Stimulated activated CD4-positive, alpha-beta T cell treated with anti-CD3 and anti-CD28 coated beads, TNF-alpha, amount 100 ng/mL, for 48 hours (primary cell): ENCODE measurements at places on chromosomes 5 and 9.

DNA sequence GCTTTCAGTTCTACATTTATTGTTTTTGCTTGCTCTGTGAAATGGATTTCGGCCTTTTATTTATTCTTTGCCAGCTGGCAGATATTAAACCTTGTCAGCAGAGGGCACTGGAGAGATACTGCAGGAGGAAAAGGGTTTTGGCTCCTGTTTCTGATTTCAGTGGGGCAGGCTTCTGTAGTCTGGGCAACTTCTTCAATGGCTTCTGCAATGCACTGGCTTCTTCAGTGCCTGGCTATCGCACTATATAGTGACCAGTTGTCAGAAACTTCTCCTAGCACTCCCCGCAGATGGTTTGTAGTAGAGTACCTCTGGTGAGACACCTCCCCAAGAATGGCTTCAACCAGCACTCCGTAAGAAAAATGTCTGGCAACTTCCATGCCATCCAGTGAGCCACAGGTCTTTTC lies 3.2 kb upstream of the NFX1 start:
- no peak for DNase-seq

- no peak for DNase-seq
Measured at GRCh38 chr9:124776954-124777648, at the start of gene OLFML2A. OLFML2A (plus strand) TSS chr9:124777133; CDS start chr9:124777271, 138 bp downstream.

- DNase-seq: no peak
Measured at GRCh38 chr5:145826895-145827674, 8.1 kb downstream of the PRELID2 start.

- DNase-seq: no peak
Measured at GRCh38 chr9:5950261-5950660, 59.6 kb downstream of the MLANA start.

- no peak for DNase-seq
Measured at GRCh38 chr5:172877466-172878260, 43.6 kb downstream of the ERGIC1 start.

GRCh38 chr5:133455676-133456075 lies 156.7 kb downstream of the FSTL4 start:
- no peak for DNase-seq

- no peak for DNase-seq
Measured at GRCh38 chr5:4027088-4027734, 431.6 kb downstream of the IRX1 start.

GRCh38 chr5:7537573-7537972 lies 141.6 kb downstream of the ADCY2 start:
- no peak for DNase-seq
